ENCODE measurements at places on chromosomes 6 and 20.

DNA sequence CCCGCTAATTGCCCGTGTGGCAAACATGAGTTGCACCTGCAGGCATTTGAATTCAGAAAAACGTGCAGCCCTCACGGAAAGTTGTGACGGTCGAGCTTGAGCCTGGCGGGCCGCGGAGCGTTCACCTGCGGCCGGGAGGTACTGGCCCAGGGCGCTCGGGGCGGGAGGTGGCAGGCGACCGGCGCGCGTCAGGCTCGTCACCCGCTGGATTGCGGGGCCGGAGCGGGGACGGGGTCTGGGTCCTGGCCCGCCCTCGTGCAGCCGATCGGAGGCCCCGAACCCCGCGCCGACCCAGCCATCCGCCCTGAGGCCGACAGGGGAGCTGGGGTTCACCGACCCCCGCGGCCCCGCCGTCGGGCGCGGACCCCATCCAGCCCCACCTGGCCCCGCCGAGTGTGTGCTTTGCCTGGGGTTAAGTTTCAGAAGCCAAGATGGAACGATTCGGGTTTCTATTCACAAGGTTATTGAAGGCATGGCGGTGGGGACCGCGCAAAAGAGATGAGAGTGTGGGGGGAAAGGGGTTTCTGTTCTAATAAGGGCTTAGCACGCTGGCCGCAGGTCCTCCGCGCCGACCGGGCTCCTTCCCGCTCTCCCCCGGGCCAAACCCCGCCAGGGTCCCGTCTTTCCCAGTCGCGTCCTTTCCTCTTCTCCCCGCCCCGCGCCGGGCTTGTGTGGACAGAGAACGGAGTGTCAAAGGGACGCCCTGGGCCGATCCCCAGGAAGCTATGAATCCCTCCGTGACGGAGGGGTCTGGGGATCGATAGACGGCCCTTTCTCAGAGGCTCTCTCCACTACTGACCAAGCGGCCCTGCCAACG lies 1.6 kb upstream of the HEY2 start:
- no peak for DNase-seq

DNA sequence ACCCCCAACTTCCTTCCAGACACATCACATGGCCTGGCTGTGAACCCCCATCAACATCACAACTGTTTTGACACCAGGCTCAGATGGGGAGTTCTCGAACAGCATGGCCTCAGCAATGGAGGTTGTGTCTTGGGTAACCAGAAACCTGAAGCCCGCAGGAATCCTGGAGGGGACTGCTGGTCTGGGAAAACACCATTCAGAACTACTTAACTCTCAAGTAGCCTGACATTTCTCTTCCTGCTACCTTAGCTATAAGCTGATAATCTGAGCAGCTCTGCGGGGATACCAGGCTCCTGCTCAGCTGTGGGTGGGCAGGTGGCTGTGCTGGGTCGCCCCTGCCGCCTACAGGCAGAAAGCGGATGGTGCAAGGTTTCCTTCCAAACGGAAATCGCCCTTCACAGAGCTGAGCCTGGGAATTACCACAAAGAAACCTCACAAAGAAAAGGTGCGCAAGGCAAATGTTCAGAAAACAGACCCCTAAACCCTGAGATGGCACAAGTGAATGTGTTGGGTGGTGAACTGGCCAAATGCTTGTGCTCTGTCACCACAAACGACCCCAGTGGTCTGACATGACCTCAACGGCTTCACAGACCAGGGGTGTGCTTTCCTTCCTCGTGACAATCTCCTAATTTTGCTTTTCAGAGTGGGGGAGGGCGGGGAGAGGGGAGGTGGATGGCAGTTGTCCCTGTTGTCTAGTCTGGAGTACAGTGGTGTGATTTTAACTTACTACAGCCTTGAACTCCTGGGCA lies 29.5 kb downstream of the SNX5 start:
- DNase-seq: peak; percentile 69

DNA sequence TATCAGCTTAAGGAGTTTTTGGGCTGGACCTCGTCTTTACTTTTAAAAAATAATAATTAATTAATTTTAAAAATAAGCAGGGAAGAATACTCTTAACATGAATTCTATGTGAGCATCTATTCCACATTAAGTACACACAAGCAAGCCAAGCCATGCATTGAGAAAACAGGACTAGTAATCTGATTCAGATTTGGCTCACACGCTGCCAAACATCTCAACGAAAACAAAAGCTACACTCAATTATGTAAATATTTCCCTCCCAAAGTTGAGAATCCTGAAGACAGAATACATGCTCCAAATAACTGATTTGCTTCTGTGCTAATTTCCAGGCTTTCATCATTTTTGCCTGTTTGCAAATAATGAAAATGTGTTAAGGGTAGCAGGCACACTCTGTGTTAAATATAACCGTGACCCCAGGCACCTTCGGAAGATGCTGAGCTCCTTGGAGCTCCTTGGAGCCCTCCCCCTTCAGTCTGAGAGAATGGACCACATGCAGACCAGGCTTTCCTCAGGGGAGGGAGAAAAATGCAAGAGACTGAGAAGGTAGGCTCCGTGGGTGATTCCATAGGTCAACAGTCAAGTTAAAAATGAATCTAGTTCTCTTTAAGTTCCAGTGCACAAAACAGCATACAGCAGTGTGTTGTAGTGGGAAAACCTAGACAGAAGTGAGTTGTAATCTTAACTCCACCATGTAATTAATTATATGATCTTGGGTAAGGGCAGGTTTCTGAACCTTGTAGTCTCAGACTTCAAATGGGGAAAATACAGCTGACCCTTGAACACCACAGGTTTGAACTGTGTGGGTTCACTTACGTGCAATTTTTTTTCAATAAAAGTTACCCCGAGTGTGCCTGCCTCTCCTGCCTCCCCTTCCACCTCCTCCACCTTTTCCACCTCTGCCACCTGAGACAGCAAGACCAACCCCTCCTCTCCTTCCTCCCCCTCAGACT lies 161.3 kb upstream of the RREB1 start:
- DNase-seq: no peak

DNA sequence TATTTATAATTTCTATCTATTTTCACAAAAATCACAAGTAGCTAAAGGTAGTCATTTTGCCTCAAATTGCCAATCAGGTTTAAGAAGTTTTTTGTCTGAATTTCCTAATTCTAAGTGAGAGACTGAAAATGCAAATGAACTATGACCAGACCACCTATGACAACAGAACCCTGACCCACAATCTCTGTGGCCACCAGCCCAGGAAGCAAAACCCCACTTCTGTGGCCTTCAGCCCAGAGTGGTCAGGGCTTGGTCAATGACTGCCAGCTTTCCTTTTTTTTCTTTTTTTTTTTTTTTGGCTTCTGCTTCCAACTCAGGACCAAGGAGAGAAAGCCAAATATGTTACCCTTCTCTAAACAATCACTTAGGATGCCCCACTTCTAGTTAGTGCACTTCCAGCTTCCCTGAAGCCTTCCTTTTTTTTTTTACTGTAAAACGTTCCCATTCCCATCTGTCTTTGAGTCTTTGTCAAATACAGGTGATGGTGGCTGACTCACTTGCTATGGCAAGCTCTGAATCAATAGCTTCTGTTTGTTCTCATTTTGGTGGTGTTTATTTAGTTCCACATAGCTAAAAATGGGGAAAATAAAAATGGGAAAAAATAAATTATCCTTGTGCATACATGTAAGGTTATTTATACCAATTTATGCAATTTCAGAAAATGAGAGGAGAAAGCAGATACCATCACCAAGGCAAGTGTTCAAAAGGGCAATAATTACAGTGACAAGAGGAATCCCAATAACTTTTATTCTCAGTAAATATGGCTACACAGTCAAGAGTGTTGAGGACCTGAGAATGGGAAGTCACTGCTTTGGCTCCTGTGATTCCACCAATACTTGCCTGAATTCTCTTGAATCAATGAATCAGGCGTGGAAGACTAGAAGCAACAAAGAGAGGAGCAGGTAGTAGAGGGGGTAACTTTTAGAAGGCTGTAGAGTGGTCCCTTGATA lies 170.3 kb upstream of the PDE7B start:
- no peak for DNase-seq

GRCh38 chr6:109963598-109964170 lies 14.4 kb upstream of the GPR6 start:
- no peak for DNase-seq

DNA sequence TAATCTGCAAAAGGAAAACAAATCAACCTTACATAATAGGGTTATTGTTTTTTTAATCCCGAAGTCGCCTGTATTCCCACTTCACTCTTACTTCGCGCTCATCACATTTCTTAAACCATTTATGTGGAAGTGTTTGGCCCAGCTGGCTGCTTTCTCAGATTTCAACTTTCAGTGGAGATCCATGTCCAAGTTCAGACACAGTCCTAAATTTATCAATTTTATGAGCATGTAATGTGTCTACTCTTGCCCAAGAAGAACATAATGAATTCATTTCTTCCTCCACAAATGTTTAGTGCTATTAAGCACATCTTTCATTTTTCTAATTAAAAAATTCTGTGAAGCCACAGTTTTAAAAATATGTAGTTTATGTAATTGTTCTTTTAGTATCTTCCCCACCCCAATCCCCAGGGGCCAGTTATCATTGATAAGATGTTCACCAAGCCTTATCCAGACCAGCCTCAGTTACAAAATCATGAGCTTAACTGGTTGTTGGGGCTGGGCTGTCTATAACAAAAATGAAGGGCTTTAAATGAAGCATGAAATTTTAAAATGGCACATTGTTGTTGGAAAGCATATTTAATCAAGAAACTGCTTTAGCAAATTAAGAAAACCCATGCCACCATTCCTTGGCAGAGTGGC lies 151.7 kb downstream of the UST start:
- DNase-seq: no peak

DNA sequence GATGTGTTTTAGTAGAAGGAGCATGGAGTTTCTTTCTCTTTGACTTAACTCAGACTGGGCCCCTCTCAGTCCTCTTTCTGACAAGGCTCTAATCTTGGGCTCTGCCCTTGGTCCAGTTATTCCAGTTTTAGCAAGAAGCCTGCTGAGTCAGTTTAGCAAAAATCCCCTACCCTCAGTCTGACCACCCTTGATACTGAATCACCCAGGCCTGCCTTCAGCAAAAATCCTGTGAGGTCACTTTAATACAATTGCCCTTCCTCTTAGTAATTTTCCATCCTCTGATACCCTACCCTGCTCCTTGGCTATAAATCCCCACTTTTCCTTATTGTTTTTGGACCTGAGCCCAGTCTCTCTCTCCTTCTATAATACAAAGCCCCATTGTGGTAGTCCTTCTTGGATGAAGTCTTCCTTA lies 326.7 kb upstream of the NOX3 start:
- DNase-seq: peak; percentile 95

DNA sequence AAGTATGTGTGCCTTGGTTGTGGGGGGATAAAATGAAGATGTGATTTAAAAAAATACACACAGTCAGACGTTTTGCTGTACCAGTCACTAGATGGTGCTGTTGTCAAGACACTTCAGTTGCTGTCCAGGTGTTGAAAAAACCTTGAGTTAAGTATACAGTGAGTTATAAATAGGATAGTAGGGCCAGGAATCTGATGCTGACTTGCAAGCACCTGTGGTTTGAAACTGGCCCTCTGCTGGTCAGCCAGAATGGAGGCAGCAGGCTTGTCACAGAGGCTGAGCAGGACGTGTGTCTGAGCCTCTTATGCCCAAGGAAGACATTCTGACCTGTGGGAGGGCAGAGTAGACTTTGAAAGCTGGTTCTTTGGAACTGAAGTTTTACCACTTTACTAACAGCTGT lies 27.8 kb downstream of the RNF8 start:
- DNase-seq: peak; percentile 50

DNA sequence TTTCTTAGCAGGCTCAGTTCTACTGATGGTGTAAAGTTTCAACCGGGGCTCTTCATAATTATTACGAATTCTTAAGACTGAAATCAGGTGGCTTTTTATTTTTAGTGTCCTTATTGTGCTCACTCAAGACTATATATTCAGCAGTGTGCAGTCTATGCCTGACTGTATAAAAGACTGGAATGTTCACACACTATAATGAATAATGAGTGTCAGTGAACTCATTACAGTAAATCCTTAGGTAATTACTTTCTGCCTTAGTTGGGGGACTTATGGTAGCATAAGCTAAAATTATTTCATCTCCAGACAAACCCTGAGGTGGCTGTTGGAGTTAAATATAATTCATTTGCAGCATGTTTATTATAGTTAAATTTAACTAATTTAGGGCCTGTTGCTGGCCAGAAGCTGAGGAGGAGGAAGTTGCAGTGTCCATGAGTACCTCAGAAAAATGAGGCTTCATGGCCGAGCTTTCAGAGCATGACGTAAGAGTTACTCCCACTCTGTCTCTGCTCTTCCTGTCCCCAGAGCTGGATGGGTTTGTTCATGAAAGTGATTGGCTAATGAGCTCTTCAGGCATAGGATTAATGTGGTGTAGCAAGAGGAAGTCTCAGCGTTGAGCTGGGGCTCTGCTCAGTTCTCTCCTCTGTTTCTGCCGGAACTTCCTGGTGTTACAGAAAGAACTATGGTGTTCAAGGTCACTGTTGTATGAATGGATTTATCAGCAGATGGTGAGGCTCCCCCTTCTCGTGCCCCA lies 335.7 kb downstream of the NRN1 start:
- peak; percentile 76 for DNase-seq

GRCh38 chr6:157150076-157150475 lies 173.2 kb downstream of the TMEM242 start:
- peak; percentile 68 for DNase-seq

DNA sequence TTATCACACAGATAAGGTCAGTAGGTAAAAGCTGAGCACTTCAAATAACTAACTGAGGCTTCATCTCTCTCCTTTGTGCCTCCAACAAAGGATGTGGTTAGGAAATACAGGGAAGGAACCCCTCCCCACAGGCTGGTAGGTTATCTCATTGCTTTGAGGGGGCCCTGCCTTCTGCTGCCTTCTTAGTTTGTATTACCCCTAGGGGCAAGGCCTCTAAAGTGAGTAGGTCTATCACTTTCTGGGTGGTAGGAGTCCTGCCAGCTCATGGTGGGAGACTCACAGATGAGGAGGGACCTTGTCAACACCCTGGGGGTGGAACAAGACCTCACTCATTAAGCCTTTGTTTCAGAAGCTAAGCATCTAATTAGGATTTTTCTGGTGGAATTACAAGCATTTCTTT lies 34.6 kb downstream of the EDN1 start:
- peak; percentile 46 for DNase-seq

- DNase-seq: no peak
Observed at GRCh38 chr6:163720005-163720404, 305.5 kb downstream of the QKI start.

DNA sequence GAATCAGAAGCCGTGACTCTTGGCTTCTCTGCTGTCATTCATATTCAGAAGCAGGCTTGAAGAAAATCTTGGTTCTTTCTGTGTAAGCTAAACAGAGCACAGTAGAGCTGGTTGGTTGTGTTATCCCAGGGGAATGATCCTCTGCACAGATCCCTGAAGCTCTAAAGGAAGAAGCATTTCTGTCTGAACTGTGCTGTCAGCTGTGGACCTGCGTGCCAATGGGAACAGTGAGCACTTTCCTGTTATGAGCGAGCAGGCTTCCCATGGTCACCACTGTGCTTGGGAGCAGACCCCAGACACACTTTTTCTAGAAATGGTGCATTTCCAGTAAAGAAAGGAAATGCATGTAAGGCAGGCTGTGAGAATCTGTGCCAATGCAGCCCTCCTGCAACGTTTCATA lies 490.2 kb downstream of the EPM2A start:
- DNase-seq: peak; percentile 12

DNA sequence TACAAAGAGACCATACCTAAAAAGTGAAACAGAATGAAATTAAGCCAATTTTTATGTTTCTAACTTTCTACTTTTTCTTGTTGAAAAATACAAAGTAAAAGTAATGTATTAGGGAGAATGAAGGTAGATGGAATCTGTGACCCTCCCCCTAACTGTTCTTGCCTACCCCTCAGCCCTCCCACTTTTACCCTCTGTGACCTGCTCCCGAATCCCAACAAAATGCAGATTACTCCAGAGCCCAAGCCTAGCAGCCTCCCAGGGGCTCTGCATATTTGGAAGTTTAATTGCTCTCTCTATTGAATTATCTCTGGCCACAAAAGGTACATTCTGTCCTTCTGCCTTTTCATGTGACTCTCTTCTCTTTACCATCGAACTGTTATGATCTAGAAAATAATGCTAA lies 201.5 kb downstream of the PKHD1 start:
- DNase-seq: no peak

Measured in fibroblast of skin of right biceps (primary cell).